ENCODE measurements at places on chromosomes 1 and 21.

- DNase-seq = no peak
Observed at GRCh38 chr1:37732111-37732780, 32.7 kb downstream of the EPHA10 start.

DNA sequence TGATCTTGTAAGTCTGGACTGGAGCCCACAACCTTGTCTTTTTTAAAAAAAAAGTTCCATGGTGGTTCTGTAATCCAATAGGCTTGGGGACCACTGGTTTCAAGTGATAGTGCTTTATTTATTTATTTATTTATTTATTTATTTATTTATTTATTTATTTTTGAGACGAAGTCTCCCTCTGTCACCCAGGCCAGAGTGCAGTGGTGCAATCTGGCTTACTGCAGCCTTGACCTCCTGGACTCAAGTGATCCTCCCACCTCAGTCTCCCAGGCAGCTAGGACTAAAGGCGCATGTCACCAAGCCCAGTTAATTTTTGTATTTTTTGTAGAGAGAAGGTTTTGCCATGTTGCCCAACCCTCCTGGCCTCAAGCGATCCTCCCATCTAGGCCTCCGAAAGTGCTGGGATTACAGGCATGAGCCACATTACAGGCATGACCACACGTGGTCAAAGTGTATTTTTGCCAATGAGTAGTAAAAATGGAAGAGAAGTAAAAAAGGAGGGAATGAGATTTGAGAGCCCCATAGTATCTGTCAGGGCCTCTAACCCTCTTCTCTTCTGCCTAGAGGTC, 44.8 kb upstream of the ARHGAP29 start:
- DNase-seq = no peak

GRCh38 chr1:201358596-201358995, 18.9 kb downstream of the TNNT2 start:
- DNase-seq = no peak

DNA sequence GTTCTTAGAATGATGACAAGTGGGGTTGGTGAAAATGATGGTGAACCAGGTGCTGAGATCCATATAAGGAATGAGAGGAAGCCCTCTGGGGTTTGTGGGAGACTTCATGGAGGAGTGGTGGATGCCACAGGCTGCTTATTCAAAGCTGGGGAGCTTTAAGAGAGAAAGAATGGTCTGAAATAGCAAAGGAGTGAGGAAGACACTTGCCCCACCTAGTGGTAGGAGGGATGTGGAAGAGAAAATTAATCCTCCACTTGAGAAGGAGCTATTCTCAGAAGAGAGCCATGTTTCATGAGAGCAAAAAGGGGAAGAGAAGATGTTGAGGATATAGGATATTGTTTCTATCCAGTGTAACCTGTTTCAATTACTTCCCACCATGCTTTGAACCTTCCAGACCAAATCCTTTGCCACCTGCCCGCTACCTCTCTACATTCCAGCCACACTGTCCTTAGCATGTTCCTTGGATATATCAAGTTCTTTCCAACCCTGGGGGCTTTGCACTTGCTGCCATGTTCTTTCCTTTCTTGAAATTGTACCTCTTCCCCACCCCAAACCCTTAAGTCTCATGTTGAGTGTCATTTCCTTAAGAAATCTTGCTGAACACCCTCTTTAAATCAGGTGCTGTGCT, 19.6 kb upstream of the ZNF648 start:
- DNase-seq = no peak

- no peak for DNase-seq
Observed at GRCh38 chr1:235156265-235156664, 4.8 kb downstream of the RBM34 start.

DNA sequence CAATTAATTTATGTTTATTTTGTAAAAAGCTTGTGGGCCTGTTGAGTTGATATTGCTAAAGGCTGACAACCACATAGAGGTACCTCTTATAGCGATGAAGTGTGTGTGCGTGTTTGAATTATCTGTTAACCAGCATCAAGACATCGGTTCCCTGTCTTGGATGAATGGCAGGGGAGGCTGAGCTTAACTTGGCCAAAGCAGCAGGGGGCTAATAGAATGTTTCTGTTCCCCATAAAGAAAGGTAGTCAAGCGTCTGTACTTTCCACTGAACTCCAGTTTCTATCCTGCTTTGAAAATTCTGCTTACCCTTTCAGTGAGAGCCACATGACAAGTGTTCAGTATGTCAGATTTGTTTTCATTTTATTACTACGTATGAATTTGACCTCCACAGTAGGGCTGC, 63.0 kb downstream of the ROR1 start:
- DNase-seq = no peak

GRCh38 chr1:3650248-3651025, 534 bp upstream of the WRAP73 start:
- no peak for DNase-seq

DNA sequence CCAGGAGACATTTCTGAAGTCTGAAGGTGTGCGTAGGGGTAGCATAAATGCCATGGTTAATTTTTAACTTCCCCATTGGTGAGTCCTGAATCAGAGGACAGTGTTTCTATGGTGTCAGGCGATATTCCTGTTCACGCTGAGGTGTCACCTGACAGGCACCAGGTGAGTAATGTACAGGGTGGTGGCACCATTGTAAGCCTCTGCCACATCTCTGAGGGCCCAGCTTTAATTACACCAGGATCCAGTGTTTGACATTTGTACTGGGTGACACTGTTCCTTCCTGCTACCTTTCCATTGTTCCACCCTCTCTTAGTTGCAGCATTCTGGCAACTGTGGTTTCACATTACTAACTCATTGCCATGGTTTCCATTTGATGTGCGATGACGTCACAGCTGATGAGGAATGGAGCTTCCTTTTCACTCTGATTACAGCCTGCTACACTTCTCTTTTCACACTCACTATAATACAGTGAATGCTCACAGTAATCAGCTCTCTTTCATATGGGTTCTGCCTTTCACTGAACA, 40.6 kb upstream of the MARK1 start:
- DNase-seq = no peak

- DNase-seq = no peak
Observed at GRCh38 chr1:152786077-152786476, at the start of gene LCE1E. TSS of gene LCE1E (plus strand) at chr1:152786257. CDS start at chr1:152787300, 1,043 bp downstream.

GRCh38 chr1:108747171-108747850, 837 bp downstream of the STXBP3 start:
- peak; percentile 50 for DNase-seq

DNA sequence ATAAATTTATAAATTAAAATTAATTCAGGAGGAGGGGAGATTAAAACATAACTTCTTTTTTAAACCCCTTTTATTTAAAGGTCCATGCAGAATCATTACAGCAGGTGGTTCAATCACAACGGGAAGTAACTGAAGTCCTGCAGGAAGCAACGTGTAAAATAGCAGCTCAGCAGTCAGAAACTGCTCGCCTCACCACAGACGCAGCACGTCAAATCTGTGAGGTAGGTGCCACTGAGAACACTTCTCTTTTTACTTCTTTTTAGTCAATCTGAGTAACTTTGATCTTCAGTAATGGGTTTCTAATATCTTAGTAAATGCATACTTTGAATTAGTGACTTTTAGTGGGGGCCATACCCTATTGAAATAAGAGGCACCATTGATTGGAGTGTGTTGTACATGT, 87.0 kb downstream of the CEP350 start:
- no peak for DNase-seq

DNA sequence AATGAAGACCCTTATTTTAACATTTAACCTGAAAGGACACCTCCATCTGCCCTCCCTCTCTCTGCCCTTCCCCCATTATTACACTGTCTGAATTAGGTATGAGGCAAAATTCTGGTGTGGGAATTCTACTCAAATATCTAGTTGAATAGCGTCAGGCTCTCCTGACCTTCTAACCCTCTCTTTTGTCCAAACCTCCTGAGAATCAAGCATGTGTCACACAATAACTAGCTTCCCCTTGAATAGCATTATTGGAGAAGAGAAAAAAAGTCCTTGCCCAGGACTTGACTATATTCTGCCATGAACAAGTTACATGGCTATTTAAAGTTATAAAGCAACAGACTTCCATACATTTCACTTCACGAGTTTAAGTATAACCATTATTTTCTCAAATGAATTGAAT, 35.5 kb downstream of the USH2A start:
- DNase-seq = no peak

DNA sequence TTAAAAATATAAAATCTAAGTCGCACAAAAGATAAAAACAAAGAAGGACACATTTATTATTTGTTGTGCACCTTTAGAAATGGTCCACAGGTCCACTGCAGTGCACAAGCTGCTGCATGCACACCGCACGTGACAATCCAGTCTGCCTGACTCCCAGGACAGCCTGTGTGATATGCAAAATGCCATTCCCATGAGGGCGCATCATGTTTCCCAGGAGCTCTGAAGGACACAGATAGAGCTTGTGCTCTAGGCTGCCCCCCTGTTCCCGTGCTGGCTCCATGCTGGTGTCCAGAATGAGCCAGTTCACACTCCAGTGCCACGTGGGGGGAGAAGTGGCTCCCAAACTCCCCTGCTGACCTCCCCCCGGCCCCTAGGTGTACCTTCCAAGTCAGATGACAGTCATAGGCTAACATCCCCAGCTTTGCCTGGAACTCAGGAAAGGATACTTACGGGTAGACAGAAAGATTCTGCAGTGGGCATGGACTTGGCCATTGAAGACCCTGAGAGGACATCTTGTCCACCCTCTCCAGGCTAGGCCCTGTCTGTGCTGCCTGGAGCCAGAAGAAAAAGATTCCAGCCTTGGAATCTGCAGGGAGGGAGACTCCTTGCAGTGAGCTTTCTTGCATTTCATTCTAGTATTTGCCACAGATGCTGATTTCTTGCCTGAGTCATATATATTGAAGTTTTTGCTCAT, 26.3 kb downstream of the RAB7B start:
- DNase-seq = no peak

DNA sequence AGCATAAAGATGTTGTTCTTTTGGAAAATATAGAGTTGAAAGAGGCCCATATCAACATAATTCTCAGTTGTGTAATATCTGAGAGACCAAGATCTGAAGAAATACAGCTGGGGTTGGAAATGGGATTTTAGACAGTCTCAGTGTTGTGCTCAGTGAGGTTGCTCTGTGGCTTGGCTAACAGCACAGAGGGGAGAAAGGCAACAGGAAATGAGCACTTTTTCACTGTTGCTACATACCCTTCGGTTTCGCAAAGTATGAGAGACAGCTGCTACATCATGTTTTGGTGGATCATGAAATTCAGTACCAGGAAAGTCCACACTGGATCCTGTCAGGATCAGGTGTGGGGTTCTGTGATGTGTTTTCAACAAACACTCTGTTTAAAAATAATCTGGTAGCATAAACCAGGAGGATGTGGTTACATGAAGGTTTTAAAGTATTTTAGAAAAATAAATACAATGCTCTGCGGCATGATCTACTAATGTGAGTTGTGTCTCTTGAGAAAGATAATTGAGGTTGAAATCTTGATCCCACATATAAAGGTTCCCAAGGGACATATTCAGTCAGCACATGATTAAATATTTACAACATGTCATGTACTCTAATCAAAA, 7.0 kb upstream of the GPR88 start:
- DNase-seq = peak; percentile 64

- DNase-seq = no peak
Observed at GRCh38 chr1:205934788-205935187, 8.5 kb downstream of the SLC26A9 start.

- no peak for DNase-seq
Observed at GRCh38 chr1:173206816-173207568, at the start of gene TNFSF4. TSS of gene TNFSF4 (minus strand) at chr1:173207331. CDS start at chr1:173207176, 155 bp downstream.

DNA sequence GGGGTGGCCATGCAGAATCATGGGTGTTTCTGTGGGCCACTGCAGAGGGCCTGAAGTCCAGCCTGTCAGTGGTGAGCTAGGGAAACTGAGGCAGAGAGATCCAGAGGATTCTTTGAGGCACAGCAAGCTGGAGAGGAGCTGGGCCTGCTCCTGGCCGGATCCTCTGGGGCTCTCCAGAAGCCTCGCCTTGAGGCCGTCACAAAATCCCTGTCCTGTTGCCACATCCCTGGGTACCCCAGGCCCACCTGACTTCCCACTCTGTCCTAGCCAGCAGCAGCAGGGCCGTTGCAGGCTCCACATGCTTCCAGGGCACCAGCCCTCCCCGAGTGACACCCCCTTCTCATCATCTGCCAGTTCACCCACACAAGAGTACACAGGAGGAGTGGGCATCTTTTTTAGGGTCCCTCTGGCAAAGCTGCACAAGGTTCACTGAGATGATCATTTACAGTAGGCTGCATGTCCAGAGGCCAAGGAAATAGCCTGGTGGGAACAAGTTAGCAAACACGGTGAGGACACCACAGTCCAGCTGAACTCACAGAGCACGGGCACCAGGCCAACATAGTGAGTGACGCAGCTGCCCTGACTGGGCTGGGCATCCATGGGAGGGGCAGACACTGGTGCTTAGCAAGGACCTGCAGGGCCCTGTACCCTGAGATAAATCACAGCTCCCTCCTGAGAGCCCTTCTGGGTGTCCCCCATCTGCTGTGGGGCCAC, 25.1 kb upstream of the TSPEAR start:
- no peak for DNase-seq

DNA sequence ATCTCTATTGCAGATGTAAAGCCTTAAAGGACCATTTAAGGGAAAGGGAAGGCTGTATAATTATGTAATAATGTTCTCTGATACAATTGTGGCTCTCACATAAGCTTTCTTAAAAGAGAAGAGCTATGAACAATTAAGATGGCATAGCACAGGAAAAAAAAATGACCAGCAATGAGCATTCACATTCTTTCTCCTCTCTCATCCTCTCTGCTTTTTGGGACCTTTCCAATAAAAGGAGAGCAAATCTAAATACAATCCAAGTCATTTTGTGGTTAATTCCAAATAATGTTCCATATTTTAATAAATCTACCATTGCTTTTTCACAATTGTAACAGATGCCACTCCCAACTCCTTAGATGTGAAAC, 23.5 kb downstream of the SMYD3 start:
- DNase-seq = no peak

DNA sequence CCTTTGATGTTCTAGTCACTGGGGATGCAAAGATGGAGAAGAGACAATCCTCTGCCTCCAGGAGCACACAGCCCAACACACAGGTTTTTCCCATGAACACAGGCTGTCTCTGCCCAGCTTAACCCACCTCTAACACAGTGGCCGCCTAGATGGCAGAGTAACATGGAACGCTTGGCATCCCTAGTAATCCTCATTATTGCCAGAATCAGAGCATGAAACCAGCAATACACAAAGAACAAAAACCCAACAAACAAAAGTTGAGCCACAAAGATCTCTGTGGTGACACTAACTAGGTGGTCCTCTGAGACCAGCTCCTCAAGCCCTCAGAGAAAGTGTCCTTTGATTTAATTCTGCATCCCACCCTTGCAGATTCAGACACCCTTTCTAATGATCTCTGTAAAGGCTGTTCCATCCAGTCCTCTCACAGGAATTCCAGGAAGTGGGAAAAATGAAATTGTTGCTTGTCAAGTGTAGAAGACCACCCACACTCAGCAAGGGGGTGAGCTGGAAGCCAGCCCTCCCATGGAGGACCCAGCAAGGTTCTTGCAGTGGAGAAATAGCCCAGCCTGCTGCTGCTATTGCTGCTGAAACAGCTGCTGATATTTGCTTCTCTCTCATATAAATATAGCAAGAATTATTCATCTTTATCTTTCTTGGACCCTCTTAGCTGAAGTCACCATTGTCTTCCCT, 7.4 kb upstream of the ATP2B4 start:
- DNase-seq = no peak

GRCh38 chr1:25744140-25744581, 55.8 kb upstream of the SELENON start:
- DNase-seq = no peak

- DNase-seq = no peak
Observed at GRCh38 chr1:233885196-233885920, 19.1 kb upstream of the SLC35F3 start.

Data from T-helper 1 cell (primary cell).